Activated effector memory CD4-positive, alpha-beta T cell treated with anti-CD3 and anti-CD28 coated beads, Interleukin-2, amount 50 U/mL, for 16 hours (primary cell): ENCODE measurements at places on chromosomes 7 and 10.

DNA sequence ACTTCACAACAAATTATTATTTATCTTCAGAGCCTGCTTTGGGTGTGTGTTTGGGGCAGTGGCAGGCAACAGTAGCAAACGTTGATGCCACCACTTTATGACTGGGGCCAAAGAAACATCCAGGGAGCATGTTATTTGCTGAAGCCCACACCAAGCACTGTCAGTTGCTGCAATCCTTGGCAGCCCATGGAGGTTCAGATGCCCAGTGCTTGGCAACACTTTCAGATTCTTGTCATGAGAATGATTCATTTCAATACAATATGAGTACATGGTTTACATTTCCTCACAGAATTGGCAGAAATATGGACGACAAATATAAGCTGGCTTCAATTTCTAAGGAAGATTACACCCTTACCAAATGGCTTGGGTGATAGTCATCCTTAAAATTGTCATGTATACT, 46.5 kb upstream of the GLI3 start:
- no peak for DNase-seq

GRCh38 chr10:35136263-35136815, 9.7 kb downstream of the CREM start:
- no peak for DNase-seq

DNA sequence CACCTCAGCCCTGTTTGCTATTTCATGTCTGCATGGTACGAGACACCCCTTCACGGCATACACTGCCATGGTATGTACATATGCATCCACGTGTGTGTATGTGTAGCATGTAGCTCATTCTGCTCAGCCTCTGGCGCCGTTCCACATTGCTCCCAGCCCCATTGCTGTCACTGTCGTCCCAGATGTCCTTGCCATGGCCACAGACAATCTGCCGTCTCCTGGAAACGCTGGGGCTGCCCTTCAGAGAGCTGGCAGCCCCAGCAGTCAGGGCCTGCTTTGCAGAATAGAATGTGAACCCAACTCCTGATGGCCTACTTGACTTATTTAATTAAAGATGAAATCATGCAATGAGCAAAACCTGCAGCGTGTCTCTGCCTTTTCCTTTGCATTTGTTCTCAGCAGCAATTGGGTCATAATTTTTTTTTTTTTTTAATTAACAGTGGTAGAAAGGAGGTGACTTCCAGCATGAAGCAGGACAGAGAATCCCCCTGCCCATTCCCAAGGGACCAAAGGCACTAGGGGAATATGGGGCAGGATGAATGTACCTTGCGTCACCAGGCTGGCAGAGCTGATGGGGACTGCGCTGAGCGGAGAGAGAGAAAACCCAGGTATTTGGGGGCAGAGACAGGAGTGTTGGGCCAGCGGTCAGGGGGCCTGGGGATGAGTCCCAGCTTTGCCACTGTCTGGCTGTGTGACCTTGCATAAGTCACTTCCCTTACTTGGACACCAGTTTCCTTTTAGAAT, 49.2 kb downstream of the CHST3 start:
- no peak for DNase-seq

GRCh38 chr10:109071539-109071938, 851.8 kb downstream of the XPNPEP1 start:
- DNase-seq: no peak

DNA sequence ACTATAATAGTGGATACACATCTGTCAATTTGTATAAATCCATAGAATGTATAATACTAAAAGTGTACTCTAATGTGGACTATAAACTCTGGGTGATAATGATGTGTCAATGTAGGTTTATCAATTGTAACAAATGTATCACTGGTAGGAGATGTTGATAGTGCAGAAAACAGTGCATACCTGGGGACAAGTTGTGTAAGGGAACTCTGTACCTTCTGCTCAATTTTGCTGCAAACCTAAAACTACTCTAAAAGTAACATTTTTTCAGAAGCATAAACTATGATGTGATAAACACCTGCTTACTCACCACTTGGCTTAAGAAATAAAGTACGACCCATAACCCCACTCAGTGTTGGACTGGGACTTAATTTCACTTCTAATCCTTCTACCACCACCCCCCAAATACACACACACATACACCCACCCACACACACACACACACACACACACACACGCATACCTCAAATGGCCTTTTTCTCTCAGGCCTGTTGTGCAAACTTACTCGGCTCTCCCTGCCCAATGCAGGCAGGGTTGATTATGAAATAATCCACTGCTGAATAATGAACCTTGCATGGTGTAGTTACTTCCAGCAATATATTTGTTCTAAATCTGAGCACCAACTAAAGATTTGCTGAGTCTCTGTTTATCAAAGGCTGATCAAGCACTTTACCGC, 154.1 kb upstream of the KMT2E start:
- DNase-seq: no peak

DNA sequence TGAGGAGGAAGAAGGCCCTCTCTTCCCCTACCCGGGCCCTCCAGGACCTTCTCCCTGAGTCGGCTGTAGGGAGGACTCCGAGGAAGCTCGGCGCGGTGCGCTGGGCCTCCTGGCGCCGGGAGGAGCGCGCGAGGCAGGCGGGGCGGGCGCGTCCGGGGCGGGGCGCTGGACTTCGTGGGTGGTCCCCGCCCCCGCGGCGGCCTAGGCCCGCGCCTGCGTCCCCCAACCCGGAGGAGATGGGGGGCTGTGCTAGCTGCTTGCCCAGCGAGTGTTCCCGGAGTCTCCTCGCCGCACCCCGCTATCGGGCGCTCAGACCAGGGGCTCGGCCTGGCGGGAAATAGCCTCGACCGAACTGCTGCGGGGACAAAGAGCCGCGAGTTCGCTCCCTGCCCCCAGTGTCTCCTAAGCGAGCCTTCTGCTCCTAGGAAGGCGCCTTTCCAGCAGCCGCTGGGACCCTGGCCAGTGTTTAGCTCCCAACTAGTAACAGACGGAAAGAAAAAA, 19.2 kb upstream of the SMO start:
- DNase-seq: peak; percentile 72

DNA sequence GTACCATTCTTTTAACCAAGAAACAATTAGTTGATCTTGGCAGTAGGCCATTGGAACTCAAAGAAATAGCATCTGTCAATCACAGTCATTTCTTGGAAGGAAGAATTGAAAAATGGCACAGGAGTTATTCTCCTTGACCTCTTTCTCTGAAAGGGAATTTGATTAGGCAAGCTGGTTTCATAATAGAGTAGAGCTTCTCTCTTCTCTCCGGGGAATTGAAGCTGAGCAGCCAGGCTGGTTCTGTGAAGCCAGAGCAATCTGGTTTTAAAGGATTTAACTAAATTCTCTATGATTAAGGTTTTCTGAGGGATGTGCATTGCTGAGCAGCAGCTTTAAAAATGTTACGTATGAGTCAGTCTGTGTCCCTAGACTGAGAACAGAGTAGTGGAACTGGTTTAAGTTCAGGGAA, 70.2 kb downstream of the AHCYL2 start:
- no peak for DNase-seq

DNA sequence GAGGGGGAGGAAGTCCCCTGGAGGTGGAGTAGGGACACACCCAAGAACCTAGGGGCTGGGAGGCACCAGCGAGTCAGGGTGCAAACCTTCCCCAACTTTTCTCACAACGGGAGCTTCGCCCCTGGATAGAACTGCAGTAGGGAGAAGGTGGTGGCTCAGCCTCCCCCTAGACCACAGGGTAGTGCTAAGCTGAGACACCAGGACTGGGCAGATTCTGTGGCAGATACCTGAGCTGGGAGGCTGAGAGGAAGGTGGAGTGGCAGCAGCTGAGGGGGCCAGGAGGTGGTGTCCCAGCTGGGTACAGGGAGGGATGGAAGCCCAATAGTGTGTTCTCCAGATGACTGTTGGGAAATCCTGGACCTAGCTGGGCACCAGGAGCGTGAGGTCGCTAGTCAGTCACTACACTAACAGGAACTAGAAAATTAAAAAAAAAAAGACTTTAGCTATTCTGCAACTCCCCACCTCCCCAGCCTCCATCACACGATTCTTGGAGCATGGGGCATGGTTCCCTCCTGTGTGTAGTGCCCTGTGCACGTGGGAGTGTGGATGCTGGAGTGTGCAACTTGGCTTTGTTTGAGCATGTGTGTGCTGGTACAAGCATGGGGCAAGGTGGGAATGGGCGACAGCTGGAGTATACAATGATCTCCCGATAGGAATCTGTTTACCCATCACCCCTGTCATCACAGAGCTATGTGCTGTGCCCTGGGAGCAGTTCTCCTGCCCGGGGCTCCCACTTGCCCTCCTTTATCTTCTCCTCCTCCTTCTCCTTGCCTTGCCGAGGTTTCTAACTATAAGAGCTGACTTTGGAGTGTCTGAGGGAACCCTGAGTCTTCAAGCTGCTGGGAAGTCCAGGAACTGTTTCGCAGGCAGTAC, 8.8 kb upstream of the TRPV6 start:
- DNase-seq: peak; percentile 43

DNA sequence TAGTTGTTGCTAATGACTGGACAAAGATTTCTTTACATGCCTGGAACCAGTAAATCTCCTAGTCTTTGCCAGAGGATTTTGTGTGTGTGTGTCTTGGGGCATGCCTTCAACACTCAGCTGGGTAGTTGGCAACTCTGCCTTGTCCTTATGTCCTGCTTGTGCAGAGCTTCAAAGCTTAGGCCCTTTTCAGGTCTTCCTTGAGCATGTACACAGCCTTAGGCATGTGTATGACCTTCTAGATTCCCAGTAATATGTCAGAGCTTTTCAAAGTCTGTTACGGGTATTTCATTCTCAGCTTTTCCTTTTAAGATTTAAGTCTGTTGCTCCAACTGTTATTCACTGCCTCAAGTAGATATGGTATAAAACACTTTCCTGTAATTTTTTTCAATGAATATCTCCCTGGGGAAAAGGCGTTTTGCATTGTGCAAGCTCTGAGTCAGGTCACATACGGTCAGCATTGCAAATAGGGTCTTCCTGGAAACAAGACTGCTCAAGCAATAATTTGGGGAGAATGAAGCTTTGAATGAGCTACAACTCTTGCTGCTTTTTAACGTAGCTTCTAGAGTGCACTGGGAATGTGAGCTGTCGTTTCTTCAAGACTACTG, 25.5 kb downstream of the SHOC2 start:
- no peak for DNase-seq

DNA sequence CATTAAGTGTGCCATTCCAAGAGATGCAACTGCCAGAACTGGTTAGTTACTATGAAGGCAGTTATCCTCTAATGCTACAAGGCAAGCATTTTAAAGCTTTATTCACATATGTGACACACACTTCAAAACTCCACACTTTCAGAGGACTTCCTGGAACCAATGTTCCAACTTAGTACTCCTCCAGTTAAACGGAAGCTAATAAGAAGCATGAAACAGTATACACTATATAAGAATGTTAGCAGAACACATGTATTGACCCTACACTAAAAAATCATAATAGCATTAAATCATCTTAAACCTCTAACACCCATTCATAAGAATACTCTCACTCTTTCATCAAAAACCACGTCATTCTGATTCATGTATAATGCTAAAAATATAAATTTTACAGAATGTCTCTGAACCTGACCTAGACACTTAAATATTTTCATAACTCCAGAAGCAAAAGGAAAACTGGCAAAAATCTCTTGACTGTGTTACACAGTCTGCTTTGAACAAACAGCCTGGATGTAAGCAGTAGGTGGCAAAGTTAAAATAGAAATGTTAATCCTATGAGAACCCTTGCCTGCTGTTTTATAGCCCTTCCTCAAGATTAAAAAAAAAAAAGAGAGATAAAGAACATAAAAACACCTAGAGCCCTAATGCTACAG, 135.0 kb downstream of the SEMA3C start:
- no peak for DNase-seq

- DNase-seq: no peak
Observed at GRCh38 chr7:101733713-101734475, 83.5 kb upstream of the CUX1 start.

- DNase-seq: no peak
Observed at GRCh38 chr7:158606671-158607424, 19.2 kb upstream of the PTPRN2 start.

- DNase-seq: peak; percentile 34
Observed at GRCh38 chr7:140007051-140007690, 55.6 kb downstream of the PARP12 start.

DNA sequence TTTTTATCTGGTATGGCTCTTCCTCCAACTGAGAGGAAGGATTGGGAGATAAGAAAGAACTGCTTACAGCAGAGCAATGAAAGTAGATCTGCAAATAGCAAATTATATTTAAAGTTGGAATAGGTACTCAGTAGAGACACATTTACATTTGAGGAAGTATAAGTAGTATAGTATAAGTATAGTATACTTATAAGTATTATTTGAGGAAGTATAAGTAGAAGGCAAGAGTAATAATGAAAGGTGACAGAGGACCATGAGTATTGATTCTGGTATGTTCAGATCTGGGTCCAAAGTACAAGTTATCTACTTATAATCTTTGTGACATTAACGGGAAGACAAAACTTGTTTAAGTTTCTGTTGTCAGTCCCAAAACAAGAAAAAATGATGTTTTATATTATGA, 527.6 kb upstream of the SORCS1 start:
- DNase-seq: no peak

GRCh38 chr7:99898836-99899235, 20.5 kb downstream of the TRIM4 start:
- no peak for DNase-seq

GRCh38 chr7:28767356-28767755, 190.8 kb downstream of the TRIL start:
- DNase-seq: no peak

- DNase-seq: no peak
Observed at GRCh38 chr7:87206361-87206760, 13.2 kb downstream of the TMEM243 start.

- no peak for DNase-seq
Observed at GRCh38 chr7:35694161-35694783, 663 bp downstream of the HERPUD2 start.

- DNase-seq: no peak
Observed at GRCh38 chr7:90797596-90797995, 201.5 kb downstream of the CDK14 start.

DNA sequence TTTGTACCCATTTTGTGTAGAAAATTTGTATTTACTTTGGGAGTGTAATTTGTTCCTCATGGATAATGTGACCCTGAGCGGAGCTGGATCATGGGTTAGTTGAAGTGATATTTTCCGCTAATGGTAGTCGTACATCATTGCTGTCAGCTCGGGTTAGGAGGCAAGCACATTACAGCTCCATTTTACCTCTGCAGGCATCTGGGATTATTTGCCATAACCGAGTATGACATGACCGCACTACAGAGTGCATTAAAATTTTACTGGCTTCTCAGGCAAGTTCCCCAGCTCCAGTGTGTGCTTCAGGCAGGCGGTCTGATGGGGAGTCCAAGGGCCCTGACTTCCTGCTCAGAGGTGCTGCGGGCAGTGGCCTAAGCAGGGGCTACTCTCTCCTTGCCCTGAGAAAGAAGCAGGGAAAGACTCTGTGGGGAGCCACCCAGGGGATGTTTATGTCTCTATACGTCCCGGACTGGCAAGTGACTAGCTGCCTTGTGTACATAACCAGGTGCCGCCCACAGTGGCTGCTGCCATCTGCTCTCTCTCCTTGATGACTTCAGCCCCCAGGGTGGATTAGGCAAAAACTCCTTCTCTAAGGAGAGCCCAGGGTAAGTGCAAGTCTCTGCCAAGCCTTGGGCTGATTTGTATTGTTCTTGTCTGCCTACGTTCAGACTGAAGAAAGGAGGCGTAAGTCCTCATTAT, 685.3 kb upstream of the GALNT17 start:
- no peak for DNase-seq
